ENCODE measurements at places on chromosomes 12 and 14. TPM values are rescaled to one million over a fixed set of nuclear protein-coding genes. Genes with fewer than 3 reads are reported as not detected.
A peak's percentile ranks its signal among the peaks of the same experiment; 100 is the strongest.

- no peak for ATAC-seq
Measured at GRCh38 chr12:31203261-31203660, 122.7 kb downstream of the SINHCAF start.

- ATAC-seq = no peak
Measured at GRCh38 chr12:71970031-71970430, 31.4 kb downstream of the TPH2 start.

GRCh38 chr14:57957441-57957840 lies 91.5 kb upstream of the SLC35F4 start:
- ATAC-seq = no peak

DNA sequence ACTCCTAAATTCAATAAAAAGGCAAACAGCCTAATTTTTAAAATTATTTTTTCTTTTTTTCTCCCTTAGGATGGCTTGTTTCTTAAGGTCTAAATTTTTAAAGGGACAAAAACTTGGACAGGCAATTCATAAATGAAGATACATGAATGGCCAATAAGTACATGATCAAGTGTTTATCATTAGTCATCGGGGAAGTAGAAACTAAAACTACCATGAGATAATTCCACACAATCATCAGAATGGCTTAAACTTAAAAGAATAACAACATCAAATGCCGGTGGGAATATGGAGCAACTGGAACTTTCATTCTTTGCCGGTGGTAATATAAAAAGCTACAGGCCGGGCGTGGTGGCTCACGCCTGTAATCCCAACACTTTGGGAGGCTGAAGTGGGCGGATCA lies 29.1 kb downstream of the MOK start:
- no peak for ATAC-seq

DNA sequence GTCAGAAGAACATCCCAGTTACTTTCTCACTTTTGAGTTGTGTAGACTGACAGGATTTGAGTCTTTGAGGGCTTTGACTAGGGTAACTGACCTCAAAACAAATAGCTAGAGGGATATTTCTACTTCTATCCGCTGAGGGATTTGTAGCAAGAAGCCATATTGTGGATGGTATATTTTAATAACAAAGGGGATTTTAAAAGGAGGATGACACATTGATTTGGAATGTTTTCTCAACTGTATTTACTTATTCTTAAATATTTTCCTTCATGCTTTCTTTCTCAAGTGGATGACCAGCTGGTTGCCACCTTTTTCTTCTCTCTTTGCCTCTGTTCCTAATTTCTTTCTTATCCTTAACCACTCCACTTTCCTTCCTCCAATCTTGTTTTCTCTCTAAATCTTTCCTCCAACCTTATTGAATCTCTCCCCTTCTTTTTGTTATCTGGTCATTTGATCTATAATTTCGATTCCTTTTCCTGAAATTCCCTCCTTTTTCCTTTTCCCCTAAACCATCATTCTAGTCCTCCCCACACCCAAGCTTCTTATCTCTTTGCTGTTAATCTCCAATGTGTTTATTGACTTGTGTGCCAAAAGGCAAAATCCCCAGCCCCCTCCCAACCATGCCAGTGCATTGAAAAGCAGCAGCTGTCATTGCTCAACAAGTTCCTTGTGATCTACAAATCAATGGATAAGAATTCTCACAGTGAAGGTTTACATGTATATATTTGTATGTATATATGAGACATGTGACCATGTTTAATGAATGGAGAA lies 411.6 kb downstream of the RAD51B start:
- no peak for ATAC-seq

- no peak for ATAC-seq
Measured at GRCh38 chr14:93368996-93369712, 22.2 kb downstream of the COX8C start.

GRCh38 chr14:92956961-92957360 lies 34.0 kb downstream of the CHGA start:
- ATAC-seq = no peak

Gene L3HYPDH
- total RNA-seq = 16.3 TPM

- ATAC-seq = no peak
Measured at GRCh38 chr12:2509137-2509536, 285.6 kb upstream of the FKBP4 start.

DNA sequence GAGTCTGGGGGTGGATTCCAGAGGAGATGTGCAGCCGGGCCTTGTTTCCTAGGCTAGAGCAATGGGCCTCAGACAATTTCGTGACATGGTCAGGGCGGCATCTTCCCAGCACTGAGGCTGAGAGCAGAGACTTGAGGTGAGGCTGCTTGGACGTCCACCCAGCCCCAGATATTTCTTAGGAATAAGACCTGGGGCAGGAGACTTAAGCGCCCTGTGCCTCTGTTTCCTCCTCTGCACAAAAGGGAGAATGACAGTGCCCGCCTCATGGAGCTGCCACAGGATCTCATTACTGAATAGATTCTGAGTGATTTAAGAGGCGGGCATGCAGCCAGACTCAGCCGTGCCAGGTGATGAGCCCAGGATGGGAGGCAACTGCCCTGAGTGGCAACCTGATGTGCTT lies 297.9 kb upstream of the SFSWAP start:
- no peak for ATAC-seq

- no peak for ATAC-seq
Measured at GRCh38 chr12:50558970-50559369, 54.2 kb downstream of the DIP2B start.

- ATAC-seq = peak; percentile 95
Measured at GRCh38 chr14:88492272-88493089, 62.3 kb downstream of the PTPN21 start.

DNA sequence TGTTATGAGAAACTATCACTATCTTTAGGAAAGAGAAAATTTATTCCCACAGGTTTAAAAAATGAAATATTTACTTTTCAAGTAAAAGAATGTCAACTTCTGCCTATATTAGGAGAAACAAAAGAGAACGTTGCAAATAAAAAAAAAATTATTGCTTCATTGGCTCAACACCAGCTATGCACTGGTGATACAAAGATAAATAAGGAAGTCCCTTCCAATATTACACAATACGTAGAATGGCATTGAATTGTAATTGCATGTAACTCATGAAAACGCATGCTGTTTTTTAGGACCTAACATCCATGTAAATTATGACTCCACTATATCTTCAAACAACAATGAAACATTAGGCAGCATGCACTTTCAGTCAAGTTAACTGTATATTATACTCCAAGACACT lies 56.4 kb upstream of the RERGL start:
- no peak for ATAC-seq

Gene PARPBP
- 14.5 TPM for total RNA-seq

Measured in motor neuron (in vitro differentiated cells).